ENCODE measurements at places on chromosomes 1 and 21.

GRCh38 chr1:34670982-34671381 lies 83.9 kb upstream of the GJB5 start:
- no peak for DNase-seq

DNA sequence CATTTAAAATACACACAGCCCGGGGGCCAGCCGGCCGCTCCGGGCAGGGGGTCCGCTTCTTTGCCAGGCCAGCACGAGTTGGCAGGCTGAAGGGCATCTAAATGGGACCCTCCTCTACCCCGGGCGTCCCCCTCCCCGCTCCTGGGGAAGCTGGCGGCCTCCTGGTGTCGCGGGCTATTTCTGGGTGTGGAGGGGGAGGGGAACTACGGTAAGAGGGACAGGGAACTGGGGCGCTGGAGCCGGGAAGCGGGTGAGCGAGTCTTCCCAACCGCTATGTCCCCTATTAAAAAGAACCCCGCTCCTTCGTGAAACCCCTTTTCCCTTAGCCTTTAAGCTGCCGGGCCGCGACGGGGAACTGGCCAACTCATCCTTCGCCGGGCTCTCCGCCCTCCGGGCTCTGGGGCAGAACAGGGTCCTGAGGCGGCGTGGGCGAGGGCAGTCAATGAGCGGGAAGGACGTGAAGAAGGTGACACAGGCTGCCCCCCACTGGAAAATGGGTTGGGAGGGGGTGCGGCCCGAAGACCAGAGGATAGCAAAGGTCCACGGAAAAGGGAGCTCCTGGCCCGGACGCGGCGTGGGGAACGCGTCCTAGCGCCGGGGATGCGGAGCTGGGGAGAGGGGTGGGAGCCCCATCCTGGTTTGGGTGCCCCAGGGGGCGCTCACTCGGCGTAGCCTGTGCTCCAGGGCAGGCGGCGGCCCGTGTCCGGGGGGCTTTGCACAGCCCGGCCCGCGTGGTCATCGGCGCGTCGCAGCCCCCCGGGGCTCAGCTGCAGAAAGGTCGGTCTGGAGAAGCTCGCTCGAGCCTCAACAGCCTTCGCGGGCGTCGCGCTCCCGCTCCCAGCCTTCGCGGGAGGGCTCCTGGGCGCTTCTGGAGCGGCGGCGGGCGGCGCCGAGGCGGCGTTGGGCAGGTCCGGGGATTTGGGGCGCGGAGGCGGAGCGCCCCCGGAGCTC lies 544 bp downstream of the PPM1J start:
- DNase-seq, result peak; percentile 64

GRCh38 chr21:22961258-22961657 lies 1963.0 kb downstream of the NCAM2 start:
- peak; percentile 10 for DNase-seq

DNA sequence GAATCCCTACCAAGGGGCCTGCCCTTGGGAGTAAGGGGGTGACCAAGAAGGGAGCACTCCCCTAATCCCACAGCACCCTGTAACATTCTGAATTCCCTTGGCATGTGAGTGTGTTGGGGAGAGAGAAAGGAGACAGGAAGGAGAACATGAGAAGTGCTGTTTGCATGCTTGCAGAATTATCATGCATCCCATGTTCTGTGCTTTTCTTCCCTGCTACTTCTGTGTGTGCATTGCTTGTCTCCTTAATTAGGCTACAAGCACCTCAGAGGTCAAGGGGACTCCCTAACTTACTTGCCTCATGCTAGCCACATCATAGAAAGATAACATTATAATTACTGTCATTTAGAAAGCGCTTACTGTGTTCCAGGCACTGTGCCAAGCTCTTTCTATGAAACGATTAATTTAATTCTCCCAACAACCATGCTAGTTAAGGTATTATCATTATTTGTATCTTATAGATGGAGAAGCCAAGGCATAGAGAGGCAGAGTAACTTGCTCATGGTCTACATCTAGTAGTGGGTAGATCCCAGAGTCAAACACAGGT lies 11.1 kb downstream of the NOS1AP start:
- no peak for DNase-seq

DNA sequence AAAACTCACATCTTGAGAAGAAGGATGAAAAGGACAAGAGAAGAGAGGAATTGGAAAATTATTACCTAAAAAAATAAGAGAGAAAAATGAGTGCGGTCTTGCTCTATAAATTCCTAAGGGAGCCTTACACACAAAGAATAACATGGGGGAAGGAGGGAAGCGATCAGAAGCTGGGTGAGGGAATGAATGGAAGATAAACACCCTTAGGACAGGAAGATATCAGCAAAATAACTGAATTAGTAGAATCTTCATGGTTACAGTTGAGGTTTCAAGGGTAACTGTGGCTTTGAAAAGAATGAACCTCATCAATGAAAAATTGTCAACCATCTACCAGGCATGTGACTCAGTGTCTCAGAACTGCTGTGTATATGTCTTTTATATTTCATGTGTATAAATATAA lies 192.5 kb upstream of the FOXD3 start:
- no peak for DNase-seq

DNA sequence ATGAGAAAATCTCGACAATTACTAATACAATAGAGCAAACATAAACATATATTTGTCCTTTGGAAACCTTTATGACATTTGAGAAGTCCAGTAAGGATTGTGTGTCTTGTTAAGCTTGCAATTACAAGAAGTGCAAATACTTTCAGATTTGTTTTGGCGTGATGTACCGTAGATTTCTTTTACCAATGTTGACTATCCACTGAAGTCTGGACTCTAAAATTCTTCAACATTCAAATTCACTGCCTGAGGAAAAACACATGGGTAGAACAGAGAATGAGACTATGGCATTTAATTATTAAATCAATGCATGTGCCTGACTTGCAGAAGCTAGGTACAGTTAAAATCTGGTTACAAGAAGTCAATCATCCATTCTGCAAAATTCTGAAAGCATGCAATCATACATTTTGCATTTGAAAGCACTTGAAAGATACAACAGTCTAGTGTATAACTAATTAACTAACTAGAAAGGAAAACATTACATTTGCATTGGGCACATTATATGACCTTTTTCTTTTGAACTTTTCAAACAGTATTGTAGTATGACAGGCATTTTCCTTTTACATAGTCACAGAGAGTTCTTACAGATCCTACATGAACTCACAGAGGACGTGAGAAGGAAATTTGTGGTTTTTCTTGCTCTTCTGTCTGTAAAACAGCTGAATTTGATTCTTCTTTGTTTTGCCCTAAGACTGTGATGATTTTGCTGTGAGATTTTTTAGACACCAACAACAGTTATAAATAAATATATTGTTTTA lies 511.1 kb upstream of the ADGRL4 start:
- no peak for DNase-seq

DNA sequence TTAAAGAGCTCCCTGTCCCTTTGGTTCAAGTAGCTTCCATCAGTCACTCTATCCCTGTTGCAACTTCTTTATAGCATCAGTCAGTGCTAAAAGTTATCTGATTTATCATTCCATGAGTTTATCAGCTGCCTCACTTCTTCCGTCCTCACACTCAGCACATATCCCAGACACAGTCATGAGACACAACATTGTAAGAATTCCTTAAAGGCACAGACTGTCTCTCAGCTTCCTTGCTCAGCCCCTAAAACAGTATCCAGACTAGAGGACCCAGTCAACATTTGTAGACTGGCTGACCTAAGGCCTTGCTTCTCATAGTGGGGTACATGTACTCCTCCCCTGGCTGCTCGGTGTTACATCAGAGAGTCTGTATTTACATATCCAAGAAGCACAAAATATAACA lies 164.9 kb upstream of the ADGRL2 start:
- DNase-seq, result no peak

DNA sequence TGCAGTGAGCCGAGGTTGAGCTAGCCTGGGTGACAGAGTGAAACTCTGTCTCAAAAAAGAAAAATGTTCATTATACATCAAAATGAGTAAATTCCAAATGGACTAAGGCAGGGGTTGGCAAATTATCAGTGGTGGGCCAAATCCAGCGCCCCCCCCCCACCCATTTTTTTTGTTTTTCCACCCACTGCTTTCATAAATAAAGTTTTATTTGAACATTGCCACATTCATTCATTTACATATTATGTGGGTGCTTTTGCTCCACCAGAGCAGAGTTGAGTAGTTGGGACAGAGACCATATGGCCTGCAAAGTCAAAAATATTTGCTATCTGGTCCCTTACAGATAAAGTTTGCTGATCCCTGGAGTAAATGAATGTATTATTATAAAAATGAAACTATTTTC lies 99.4 kb downstream of the ZMYM4 start:
- DNase-seq, result no peak

- DNase-seq, result no peak
These were observed 2.4 kb upstream of the MMP23B start for GRCh38 chr1:1629430-1630190.

- DNase-seq, result no peak
These were observed 1.5 kb downstream of the TTC34 start for GRCh38 chr1:2799811-2800663.

GRCh38 chr21:43272591-43272990 lies 103.8 kb downstream of the CRYAA start:
- no peak for DNase-seq

DNA sequence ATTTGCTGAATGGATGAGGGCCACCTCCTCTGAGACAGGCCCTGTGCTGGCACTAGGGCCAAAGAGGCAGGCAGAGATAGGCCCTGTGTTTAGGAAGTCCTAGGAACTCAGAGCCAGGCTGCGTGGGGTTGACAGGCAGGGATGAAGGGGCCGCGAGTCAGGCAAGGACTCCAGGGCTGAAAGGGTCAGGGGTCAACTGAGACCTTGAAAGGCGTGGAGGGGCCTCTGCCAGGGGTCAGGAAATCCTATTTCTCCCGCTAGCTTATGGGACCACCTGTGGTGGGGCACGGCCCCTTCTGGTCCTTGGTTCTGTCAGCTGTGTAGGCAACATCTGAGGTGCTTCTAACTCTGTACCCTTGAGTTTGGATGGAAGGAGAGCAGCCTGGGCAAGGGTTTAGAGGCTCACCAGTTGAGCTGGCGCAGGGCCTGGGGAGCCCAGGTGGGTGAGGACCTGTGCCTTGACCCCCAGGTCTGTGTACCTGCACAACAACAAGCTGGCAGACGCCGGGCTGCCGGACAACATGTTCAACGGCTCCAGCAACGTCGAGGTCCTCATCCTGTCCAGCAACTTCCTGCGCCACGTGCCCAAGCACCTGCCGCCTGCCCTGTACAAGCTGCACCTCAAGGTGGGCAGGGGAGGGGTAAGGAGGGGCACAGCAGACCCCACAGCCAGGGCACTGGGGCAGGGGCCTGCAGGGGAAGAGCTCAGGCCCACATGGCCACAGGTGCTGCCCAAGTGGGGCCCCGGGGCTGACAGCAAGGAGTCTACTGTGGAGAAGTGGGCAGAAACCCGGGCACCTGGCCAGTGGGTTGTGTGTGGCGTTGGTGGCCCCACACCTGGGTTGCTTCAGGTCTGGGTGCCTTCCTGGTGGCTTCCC lies 14.9 kb downstream of the PODN start:
- DNase-seq, result no peak

- DNase-seq, result peak; percentile 42
These were observed 239.8 kb upstream of the C1orf105 start for GRCh38 chr1:172180501-172181285.

DNA sequence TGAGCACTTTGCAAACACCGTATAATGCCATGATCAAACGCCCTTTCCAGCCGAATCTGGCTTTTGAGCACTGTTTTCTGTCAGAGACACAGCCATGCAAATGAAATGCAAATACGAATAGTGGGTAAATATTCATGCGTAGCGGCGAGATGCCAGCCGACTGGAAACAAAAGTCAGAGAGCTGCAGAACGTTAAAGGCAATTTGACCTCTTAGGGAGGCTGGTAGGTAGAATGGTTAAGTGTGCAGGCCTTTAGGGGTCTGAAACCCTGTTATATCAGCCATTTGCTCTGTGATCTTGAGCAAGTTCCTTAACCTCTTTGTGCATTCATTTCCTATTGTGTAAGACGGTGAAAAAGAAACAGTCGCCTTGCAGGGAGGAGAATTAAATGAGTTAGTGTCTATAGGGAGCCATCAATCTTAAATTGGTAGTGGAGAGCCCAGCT lies 6.5 kb upstream of the SDHB start:
- no peak for DNase-seq

DNA sequence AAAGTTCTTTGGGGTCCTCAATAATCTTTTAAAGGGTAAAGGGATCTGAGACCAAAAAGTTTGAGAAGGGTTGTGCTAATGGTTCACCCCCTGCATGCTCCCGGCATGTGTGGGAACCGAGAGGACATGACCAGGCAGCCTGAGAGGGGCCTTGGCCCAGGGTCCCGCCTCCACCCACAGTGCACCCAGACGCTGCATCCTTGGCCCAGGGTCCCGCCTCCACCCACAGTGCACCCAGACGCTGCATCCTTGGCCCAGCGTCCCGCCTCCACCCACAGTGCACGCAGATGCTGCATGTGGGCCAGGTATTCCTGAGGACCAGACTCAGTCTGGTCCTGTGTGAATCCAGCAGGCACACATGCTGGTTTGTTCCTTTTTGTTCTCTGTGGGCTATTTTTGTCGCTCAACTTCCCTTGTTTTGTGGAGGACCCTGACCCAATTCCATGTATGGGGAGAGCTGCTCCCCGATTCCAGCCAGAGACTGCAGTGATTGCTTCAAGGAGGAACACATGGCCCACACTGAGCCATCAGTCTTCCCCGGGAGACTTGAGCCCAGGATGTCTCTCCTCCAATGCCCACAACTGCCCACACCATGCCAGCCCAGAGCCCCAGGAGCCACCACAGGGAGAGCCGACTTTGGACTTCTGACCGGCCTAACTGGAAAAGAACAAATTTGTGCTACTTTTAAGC lies 3.5 kb downstream of the NPHP4 start:
- DNase-seq, result no peak

DNA sequence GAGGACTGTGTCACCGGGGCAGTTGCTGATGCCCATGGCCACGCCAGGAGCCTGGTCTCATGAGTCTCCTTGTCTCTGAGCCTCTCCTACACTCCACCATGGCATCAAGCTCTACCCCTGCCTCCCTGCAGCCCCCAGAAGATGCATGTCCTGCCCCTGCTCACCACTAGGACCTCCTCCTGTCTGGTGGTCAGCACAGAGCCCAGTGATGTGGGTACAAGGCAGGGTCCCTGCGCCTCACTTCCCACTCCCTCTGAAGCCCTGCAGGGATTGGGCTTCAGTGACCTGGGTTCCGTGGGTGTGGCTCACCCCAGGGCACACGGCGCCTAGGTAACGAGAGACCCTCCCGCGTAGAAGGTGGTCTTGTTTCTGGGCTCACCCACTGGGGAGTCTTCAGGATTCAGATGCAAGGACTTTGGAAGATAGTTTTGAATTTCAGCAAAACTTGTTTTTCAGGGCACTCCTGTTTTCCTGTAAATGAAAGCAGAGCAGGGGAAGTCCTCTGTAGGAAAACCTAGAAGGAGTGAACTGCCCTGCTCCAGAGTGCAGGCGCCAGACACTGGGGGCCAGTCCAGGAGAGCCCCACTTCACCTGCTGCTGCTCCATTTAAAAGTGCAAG lies 2.8 kb downstream of the COL18A1 start:
- DNase-seq, result no peak

DNA sequence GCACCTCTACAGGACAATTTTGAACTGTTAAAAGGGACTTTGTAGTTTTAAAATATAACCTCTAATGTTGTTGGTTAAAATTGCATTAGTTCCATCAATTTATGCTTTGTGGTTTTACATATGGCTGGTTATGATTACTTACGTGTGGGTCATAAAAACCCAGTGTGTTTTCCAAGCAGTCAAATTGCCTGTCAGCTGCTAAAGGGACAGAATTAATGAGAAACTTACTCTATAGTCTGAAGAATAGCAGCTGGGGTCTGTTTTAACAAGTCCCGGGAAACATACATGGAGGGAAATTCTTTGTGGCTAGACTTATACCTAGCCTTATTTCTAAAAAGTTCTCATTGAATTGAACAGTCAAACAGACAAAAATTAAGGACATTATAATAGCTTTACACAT lies 820.9 kb upstream of the ADGRL4 start:
- no peak for DNase-seq
